ENCODE measurements at places on chromosomes 3 and 15. TPM values are rescaled to one million over a fixed set of nuclear protein-coding genes. Genes with fewer than 3 reads are reported as not detected.
A peak's percentile ranks its signal among the peaks of the same experiment; 100 is the strongest.

GRCh38 chr3:167100651-167101050, 279.4 kb downstream of the ZBBX start:
- no peaks in the 10 kb centered on the region for H3K4me1 ChIP-seq
- H3K36me3 ChIP-seq, result no peaks in the 10 kb centered on the region

TNIK gene
- total RNA-seq, result 15.7 TPM

DNA sequence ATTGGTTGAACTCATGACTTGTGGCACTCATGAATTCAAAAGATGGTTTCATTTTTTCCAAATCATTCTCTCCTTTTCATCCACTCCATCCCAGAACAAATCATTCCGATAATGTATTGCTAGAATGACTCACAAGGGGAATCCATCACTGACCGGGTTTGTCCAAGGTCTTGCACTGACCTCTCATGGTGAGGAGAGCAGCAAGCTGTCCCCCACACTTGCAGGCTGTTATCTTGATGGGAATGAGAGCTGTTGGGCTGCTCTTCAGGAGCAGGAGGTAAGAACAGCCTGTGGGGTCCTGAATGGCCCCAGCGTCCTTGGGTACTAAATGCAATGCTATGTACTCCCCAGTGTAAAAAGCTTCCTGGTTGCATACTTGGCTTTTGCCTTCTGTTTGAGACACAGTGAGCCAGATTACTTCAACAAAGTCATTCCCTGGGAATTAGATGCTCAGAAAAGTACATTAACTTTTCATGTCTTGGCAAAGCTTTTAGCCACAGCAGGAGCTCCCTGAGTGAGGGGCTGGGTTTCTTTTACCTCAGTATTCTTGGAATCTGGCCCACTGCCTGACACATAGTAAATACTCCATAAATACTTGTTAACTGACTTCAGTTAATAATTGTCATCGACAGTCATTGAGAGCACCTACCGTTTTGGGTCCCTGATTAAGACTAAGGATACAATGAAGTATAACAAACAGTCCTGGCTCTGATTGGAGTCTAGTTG, 24.1 kb downstream of the CCNL1 start:
- no peak for DNase-seq
- no peaks in the 10 kb centered on the region for H3K27me3 ChIP-seq
- peak overlapping the region; percentile 32 for H3K4me3 ChIP-seq
- H3K36me3 ChIP-seq, result peaks cover 4% of the 10 kb centered on the region

- H3K27ac ChIP-seq, result no peak overlapping the region
- H3K27me3 ChIP-seq, result no peaks in the 10 kb centered on the region
- H3K4me3 ChIP-seq, result no peak overlapping the region
- peaks cover 10% of the 10 kb centered on the region for H3K4me1 ChIP-seq
- no peaks in the 10 kb centered on the region for H3K36me3 ChIP-seq
These were observed 225.6 kb upstream of the ROPN1 start for GRCh38 chr3:124217542-124217941.

DNA sequence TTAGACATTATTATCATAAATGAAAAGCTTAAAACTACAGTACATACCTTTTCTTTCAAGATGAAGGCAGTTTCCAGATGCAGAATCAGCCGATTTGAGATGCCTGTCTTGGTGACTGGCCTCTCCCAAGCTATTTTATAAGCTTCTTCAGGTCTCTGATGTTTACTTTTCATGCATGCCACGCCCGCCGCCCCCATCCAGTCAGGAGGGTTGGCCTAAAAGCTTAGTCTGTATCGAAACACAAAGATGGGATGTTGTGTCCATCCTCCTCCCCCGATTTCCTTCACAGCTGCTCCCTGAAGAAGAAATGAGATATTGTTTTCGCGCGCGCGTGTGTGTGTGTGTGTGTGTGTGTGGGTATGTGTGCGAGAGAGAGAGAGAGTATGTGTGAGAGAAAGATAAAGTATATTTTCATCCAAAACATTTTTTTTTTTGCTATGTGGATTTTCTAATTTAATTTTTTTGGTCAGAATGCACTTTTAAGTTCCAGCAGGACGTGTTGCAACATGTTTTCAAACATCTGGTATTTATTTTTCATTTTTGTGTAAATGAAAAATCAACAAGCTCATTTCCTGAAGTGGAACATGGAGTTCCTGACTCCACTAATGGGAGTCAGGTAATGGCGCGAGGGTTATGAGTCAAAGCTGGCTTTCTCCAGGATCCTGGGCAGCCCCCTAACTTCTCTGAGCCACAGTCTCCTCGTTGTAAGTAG, at the start of gene APOD:
Gene APOD (minus strand): TSS at position 110 of the 712 bp plus-strand sequence. CDS start 4,479 bp downstream, outside the sequence.
- DNase-seq, result no peak
- no peak within 1 kb of the TSS for H3K27ac ChIP-seq
- peaks cover 2% of the 10 kb centered on the region for H3K4me1 ChIP-seq

ATP13A5 gene
- 0.29 TPM for total RNA-seq

GRCh38 chr15:70789213-70789612, 25.9 kb upstream of the UACA start:
- DNase-seq, result no peak
- H3K4me1 ChIP-seq, result peaks cover 4% of the 10 kb centered on the region
- no peak overlapping the region for H3K27ac ChIP-seq

DNA sequence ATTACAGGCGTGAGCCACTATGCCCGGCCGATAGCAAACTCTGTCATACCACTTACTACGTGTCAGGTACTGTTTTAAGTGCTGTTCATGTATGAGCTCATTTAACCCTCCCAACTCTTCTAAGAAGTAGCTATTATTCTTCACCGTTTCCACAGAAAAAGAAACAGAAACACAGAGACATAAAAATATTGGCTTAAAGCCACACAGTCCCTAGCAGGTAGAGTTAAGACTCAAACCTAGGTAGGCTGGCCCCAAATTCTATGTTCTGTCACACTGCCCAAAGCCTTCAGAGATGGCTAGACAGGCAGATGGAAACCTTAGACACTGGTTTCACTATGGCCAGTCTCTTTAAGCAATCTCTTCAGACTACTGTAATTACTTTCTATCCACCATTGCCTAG, 149.8 kb upstream of the KCNMB2 start:
- peaks cover 17% of the 10 kb centered on the region for H3K4me1 ChIP-seq
- no peaks in the 10 kb centered on the region for H3K36me3 ChIP-seq
- peak overlapping the region; percentile 37 for H3K27ac ChIP-seq
- no peak for DNase-seq
- H3K27me3 ChIP-seq, result no peaks in the 10 kb centered on the region

DNA sequence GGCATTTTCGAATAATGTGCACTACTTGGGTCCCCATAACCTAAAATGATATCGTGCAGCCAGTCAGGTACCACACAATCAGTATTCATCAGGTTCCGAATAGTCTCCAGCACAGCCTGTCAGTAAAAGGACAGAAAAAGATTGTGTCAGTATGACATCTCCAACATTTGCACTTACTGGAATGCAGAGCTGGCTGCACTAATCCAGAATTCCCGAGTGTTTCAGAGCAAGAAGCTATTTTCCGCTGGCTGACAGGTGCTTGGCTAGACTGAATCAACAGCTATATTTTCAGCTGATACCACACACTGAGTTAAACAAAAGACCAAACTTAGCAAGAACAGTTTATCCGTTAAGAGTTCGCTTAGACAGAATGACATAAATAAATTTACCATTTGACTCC, 68.8 kb downstream of the AQR start:
- H3K4me1 ChIP-seq, result no peaks in the 10 kb centered on the region
- no peak overlapping the region for H3K4me3 ChIP-seq
- H3K27ac ChIP-seq, result no peak overlapping the region
- H3K36me3 ChIP-seq, result peaks cover 21% of the 10 kb centered on the region
- no peaks in the 10 kb centered on the region for H3K27me3 ChIP-seq

DNA sequence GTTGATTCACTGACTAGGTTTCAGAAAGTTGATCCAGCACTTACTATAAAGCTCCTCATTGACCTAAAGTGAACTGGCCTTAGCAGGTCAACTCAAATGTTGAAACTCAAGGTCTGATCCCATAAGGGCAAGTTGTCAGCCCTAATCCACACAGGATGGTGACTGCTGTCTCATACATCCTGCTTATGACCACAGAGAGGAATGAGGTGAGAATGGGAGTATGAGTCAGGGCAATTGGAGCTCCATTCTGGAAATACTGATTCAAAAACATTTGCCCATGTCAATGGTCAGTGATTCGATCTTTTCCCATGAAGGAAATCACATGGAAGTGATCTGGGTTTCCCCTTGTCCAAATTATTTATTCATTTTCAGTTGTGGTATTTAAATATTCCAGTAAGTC, 78.7 kb downstream of the ZNF385D start:
- H3K4me1 ChIP-seq, result peaks cover 3% of the 10 kb centered on the region
- DNase-seq, result no peak
- H3K27ac ChIP-seq, result no peak overlapping the region
- H3K27me3 ChIP-seq, result no peaks in the 10 kb centered on the region

KLF15 gene
- 17.7 TPM for total RNA-seq

GRCh38 chr3:179806177-179806576, 153.3 kb downstream of the USP13 start:
- no peak overlapping the region for H3K27ac ChIP-seq
- no peaks in the 10 kb centered on the region for H3K36me3 ChIP-seq
- no peak for DNase-seq

CFAP92 gene
- 2.7 TPM for total RNA-seq

GRCh38 chr15:101652786-101653430, 727 bp upstream of the TM2D3 start:
- peak overlapping the region; percentile 89 for H3K4me3 ChIP-seq
- H3K27me3 ChIP-seq, result no peaks in the 10 kb centered on the region
- H3K36me3 ChIP-seq, result peaks cover 8% of the 10 kb centered on the region
- peaks cover 8% of the 10 kb centered on the region for H3K4me1 ChIP-seq

- H3K4me1 ChIP-seq, result peaks cover 20% of the 10 kb centered on the region
- H3K4me3 ChIP-seq, result no peak overlapping the region
- no peaks in the 10 kb centered on the region for H3K36me3 ChIP-seq
- peak overlapping the region; percentile 84 for H3K27ac ChIP-seq
- DNase-seq, result no peak
- no peaks in the 10 kb centered on the region for H3K27me3 ChIP-seq
These were observed 157.2 kb upstream of the MYRIP start for GRCh38 chr3:39651993-39652739.

- H3K27me3 ChIP-seq, result no peaks in the 10 kb centered on the region
- peak overlapping the region; percentile 85 for H3K4me3 ChIP-seq
- peak; percentile 86 for DNase-seq
- H3K27ac ChIP-seq, result peak overlapping the region; percentile 98
These were observed 710 bp downstream of the TJP1 start for GRCh38 chr15:29821416-29822099.

DNA sequence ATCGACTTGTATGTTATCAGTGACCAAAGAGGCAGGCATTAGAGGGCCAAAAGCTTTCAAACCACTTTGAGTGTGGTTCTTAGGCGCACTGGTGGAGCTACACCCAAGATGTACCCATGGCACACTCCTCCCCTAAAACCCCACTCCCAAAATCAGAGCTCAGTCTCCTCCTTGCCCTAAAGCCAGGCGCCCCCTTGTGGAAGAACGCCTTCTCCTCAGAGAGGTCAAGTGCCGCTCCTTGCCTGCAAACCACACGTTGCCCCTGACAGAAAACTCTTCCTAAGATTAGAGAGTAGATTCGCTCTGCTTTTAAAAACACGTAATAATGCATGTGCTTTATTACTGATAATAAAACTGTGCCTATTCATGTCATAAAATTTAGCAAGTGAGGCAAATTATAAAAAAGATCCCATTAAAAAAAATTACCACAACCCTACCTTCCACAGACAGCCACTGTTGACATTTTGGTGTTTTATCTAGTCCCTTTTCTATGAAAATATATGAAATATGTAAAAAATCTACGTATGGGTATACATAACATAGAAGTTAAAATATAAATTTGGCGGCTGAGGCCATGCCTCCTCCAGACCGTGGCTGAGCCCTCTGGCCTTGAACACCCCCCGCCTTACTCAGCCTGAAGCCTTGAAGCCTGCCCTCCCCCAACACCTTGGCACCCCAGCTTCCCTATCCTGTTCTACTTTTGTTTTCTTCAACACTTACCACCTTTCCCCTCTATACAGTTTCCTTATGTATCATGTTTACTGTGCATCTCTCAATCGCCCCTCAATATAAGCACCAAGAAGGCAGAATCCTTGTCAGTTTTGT, 33.5 kb downstream of the BCL2L10 start:
- no peak overlapping the region for H3K4me3 ChIP-seq
- peaks cover 1% of the 10 kb centered on the region for H3K4me1 ChIP-seq
- peak; percentile 75 for DNase-seq
- H3K27me3 ChIP-seq, result no peaks in the 10 kb centered on the region
- H3K27ac ChIP-seq, result no peak overlapping the region

GRCh38 chr15:29127506-29128430, 141.9 kb downstream of the NSMCE3 start:
- H3K4me1 ChIP-seq, result peaks cover 4% of the 10 kb centered on the region
- no peaks in the 10 kb centered on the region for H3K36me3 ChIP-seq
- no peak for DNase-seq
- peaks cover 19% of the 10 kb centered on the region for H3K27me3 ChIP-seq

ZIC4 gene
- not detected for total RNA-seq

GRCh38 chr3:110414855-110415254, 656.8 kb upstream of the NECTIN3 start:
- no peaks in the 10 kb centered on the region for H3K27me3 ChIP-seq
- H3K27ac ChIP-seq, result no peak overlapping the region
- no peaks in the 10 kb centered on the region for H3K36me3 ChIP-seq
- H3K4me1 ChIP-seq, result no peaks in the 10 kb centered on the region
- DNase-seq, result no peak

MYL3 gene
- total RNA-seq, result 0.33 TPM

DNA sequence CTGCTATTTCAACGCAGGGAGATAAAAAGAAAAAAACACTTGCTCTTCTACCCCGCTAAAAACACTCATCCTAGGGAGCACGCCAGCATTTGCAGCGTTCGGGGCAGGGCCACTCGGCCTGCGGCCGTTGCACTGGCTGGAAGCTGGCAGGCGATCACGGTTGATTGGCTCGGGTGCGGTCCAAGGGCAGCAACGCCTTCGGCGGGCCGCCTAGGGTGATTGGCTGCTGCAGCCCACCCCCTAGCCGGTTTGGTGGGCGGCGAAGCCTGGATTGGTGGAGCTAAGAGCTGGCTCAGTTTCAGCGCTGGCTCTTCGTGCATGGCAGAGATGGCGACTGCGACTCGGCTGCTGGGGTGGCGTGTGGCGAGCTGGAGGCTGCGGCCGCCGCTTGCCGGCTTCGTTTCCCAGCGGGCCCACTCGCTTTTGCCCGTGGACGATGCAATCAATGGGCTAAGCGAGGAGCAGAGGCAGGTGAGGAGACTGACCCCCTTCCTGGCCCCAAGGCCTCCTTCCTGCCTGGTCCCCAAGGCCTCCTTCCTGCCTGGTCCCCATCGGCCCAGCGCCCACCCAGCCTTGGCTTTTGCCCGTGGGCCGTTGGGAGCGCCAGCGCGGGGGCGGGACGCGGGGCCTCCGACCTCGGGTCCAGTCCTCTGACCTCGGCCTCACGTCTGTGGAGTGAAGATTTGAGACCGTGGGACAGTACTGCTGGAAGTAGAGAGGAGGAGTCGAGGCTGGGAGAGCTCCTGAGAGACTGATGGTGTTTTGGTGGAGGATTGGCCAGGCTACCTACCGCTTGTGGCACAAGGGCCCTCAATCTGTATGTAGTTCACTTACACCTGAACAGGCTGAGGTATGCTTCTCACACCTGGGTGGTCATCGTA, at the start of gene IVD:
Gene IVD (plus strand): TSS at position 295 of the 881 bp plus-strand sequence. CDS start 33 bp downstream, at position 328.
- no peaks in the 10 kb centered on the region for H3K27me3 ChIP-seq
- H3K27ac ChIP-seq, result peak within 1 kb of the TSS; percentile 85
- H3K4me1 ChIP-seq, result peaks cover 12% of the 10 kb centered on the region
- peak; percentile 86 for DNase-seq
- H3K4me3 ChIP-seq, result peak within 1 kb of the TSS; percentile 87
- peaks cover under 1% of the 10 kb centered on the region for H3K36me3 ChIP-seq

Measured in progenitor cell of endocrine pancreas (in vitro differentiated cells).